ENCODE measurements at places on chromosomes 12 and 14.

DNA sequence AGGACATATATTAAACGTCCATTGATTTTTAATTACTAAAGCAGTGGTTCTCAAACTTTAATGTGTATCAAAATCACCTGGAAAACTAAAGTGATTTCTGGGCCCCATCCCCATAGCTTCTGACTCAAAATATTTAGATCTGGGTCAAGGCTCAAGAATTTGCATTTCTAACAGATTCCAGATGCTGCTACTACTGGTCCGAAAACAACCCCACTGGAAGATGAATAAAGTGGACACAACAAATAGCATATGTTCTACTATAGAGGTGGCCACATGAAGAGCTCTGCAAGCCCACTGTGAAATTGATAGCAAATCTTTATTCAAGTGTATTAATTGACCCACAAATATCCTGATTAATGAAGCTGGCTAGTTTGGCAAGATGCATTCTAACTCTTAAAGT, 69.4 kb downstream of the SPATA7 start:
- DNase-seq = no peak

- DNase-seq = no peak
Measured at GRCh38 chr12:50517421-50518048, 12.8 kb downstream of the DIP2B start.

- DNase-seq = no peak
Measured at GRCh38 chr12:82709794-82710355, 23.2 kb downstream of the TMTC2 start.

- peak; percentile 34 for DNase-seq
Measured at GRCh38 chr12:10320643-10321042, 13.0 kb downstream of the KLRD1 start.

- no peak for DNase-seq
Measured at GRCh38 chr14:35385042-35385839, 19.3 kb downstream of the NFKBIA start.

DNA sequence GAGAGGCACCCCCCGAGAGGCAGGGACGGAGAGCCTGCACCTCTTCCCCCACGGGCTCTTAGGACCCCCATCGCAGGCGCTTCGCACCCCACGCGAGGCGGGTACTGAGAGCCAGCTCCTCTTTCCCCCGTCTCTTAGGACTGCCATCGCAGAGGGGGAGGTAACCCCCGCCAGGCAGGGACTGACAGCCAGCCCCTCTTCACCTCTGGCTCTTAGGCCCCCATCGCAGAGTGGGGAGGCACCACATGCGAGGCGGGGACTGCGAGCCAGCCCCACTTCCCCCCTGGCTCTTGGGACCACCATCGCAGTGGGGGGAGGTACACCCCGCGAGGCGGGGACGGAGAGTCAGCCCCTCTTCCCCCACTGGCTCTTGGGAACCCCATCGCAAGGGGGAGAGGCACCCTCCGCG, 46.1 kb downstream of the DDX11 start:
- DNase-seq = no peak

GRCh38 chr14:104548802-104549535, 30.6 kb upstream of the C14orf180 start:
- no peak for DNase-seq

DNA sequence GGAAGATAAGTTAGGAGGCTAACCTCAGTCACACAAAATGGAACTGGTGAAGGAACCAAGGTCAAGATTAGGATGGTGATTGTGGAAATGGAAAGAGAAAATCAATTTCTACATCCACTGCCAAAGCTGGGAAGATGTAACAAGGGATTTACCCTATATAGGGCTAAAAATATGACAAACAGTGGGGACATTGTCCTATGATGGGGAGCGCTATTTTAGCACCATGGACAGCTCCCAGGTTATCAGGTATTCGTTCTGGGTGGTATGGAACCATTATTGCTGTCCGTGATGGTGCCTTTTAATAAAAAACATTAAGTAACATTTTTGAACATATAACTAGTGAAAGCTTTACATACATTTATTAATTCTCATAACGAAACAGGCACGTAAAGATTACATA, 124.0 kb downstream of the NDUFA12 start:
- peak; percentile 48 for DNase-seq

GRCh38 chr14:30872602-30873001, 1.8 kb upstream of the COCH start:
- no peak for DNase-seq

GRCh38 chr12:2163177-2163941, 110.6 kb downstream of the CACNA1C start:
- no peak for DNase-seq

- DNase-seq = no peak
Measured at GRCh38 chr12:46368138-46368537, 4.4 kb downstream of the SLC38A2 start.

- DNase-seq = no peak
Measured at GRCh38 chr14:104717646-104718045, 6.4 kb upstream of the ADSS1 start.

DNA sequence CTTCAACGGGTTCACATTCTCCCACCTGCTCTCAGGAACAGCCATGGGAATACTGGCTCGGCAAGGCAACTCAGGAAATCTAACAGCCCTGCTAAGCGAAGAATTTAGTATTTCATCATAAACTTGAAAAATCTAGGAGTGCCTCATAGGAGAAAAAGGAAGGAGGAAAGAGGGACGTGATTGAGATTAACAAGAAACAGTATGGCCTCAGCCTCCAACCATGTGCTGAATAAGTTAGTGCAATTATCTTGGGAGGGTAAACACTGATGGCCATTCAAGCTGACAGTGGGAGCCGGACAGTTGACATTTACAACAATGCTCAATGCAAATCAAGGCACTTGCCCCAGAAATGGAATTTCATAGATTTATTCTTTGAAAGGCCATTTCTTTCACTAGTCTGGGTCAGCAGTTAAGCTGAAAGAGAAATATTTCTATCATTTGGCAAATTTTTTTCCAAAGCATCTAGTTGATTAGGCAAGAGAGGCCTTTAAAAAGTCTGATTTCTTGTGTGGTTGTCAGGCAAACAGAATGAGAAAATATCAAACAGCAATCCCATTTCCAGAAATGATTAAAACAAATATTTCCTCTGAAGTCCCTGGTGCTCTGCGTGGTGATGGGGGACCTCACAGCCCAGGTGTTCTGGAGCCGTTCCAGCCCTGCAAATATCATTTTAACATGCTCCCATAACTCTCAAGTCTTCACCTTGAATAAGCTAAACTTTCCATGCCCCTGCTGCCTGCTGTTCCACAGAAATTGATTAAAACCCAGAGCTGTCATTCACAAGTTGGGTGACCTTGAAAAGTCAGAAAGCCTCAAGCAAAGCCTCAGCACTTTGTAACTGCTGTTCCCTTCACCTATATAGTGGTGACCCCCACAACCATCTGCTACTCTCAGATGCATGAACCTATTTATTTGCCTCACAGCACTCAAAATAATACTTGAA, 121.6 kb downstream of the PHLDA1 start:
- no peak for DNase-seq

GRCh38 chr12:85280165-85280983, at the start of gene ALX1:
TSS of gene ALX1 (plus strand) at chr12:85280220. CDS start at chr12:85280262, 42 bp downstream.
- DNase-seq = no peak

DNA sequence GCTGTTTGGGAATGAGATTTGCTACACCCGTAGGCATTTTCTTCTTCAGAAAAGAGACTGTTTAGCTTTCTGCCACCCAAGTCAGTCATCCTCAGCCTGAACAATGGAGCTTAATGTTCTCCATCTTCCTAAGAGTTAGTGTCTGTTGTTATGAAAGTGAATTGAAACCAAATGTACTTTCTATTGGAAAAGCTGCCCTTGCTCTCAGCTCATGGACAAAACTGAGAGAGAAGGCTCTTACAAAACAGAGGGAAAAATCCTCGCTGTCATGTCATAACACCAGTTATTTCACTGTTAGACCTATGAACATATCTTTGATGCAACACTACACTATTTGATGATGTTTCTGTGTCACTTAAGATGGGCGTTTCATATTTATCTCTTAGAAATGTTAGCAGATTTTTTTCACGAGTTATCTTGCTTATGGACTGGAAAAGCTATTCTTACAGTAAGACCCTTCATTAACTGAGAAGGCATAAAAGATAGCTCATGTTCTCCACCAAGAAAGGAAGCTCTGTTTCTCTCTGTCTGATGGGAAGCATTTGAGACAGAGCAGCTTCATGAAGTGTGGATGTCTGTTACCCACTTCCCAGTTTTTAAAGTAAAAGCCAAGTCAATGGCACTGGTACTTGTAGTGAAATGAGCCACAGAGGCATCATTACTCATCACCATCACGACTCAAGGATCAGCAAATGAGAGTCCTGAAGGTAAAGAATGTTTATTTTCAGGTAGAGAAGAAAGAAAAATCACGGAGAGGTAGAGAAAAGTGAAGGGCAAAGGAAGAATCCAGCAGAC, 483.9 kb downstream of the ZFP36L1 start:
- DNase-seq = no peak

- no peak for DNase-seq
Measured at GRCh38 chr14:23613242-23614070, 22.7 kb upstream of the DHRS2 start.

GRCh38 chr14:58501214-58501816, 73.8 kb downstream of the KIAA0586 start:
- peak; percentile 32 for DNase-seq

DNA sequence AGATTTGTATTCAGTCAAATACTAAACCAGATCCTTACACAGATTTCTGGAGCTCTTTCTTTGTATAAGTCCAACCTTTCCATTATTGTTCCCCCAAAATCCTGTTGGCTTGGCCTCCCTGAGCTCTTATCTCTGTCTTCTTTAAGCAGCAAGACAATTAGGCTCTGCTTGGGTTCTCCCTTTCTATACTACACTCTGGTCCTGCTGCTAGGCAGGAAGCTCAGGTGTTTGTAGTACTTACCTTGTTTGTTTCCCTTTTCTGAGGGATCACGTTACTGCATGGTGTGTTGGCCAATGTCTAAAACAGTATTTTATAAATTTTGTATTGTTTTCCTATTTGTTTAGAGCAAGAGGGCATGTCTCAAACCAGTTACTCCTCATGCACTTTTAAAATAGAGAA, 192.9 kb downstream of the PRKD1 start:
- no peak for DNase-seq

DNA sequence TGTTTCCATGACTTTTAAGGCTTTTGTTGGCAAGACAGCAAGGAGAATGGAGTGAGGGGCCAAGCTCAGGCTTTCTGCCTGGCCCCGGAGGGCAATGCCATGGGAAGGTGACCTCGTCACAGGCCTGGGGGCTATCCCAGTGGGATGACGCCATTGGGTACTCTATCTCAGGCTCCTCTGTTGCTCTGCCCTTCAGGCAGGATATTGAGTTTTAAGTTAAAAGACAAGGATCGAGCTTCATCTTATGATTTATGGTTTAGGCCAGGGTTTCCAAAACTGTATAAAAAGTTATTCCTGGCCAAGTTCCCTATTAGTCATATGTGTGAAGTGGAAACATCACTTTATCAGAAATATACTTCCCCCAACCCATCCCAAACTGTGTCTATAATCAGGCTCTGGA, 127.7 kb downstream of the ZFP36L1 start:
- DNase-seq = no peak

DNA sequence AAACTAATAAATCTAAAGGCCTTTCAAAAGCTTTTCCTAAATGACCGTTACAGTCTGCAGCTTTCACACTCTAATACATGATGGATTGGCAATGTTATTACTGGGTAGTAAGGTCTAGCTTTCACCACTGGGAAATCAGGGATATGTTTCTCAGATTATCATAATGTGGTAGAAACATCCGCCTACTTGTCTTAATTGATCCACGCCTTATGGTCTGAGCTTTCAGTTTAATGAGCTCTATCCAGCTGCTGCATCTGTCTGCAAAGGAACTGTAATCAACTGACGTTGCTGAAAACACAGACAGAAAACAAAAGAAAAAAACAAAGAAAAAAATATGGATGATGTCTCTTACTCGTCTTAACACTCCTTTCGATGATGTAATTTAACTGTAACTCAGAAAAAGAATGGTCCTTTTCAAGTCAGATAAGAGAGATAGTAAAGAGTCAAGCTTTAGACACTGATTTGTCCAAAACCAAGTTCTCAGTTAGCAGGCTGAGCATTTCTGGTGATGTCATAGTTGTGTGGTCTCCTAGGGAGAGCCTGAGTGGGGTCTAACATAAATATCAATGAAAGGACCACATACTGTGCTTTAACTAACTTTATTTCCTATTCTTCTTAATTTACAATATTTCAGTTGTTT, 85.9 kb downstream of the C2CD5 start:
- DNase-seq = no peak

DNA sequence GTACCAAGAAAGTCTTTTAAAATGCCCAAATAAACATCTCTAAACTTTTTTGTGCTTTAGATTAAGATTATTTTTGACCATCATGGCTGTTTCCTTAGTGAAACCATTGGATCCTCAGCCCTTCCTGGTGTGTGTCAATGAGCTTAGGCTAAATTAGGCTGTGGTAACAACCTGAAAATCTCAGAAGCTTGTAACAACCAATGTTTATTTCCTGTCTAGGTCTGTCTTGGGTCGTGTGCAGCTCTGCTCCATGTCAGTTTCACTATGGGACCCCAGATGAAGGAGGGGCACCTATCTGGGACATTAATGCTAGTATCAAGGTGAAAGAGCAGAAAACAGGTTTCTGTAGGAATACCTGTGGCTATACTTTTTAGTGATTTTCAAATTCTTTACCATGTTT, 49.9 kb downstream of the KCNMB4 start:
- no peak for DNase-seq

DNA sequence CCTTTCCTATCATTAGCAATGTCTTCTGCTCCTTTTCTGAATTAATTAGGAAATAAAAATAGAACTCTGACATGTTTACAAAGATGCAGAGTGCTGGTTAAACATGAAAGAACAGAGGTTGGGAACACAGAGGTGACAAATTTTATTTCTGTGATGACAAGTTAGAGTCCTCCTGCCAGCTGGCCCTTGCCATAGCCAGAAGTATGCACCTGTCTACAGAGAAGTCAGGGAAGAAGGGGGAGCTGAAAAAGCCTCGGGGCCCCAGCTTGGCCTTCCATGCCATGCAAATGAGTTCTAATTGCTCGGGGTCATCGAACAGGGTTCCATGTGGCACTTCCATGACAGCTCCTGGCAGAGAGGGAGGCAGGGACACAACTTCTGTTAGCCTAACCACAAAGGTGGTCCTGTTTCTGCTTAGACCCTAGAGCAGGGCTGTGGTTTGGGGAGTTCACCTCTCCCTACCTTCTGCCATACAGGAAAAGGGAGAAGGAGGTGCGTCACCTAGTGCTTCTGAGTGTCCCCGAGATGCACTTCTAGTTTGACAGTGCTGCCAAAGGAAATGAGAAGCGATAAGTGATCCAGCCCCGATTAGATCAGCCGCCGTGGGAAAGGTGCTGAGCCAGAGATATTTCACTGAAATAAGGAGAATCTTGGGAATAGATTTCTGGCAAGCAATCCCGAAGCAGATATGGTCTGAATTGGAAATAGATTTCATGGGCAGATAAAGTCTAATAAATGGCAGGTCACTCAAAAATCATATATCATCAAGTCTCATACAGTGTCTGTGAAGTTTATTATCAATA, 155.8 kb upstream of the FOXN3 start:
- no peak for DNase-seq

Measured in activated CD8-positive, alpha-beta T cell treated with anti-CD3 and anti-CD28 coated beads for 36 hours (primary cell).